Putamen (tissue), 1 donor: ENCODE measurements at places on chromosomes 4 and X.

- no peak for DNase-seq
These were observed 704.8 kb downstream of the ARAP2 start for GRCh38 chr4:35539404-35540055.

DNA sequence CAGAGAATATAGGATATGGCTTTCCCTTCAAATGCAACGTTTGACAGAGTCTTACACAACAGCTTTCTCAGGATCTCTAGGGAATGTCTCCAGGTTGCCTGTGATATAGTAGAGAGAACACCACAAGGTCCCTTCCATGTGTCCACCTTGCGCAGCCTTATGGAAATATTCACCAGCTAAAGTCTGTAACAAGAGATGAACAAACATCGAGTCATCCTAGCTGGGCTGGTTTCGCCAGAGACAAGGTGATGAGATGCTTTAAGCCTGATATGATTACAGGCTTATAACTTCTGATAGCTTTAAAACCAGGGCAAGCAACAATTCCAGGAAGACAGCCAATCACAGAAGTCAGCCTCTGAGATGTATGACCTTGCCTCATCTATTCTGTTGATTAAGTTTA is 83.8 kb downstream of the SEL1L3 start:
- no peak for DNase-seq

DNA sequence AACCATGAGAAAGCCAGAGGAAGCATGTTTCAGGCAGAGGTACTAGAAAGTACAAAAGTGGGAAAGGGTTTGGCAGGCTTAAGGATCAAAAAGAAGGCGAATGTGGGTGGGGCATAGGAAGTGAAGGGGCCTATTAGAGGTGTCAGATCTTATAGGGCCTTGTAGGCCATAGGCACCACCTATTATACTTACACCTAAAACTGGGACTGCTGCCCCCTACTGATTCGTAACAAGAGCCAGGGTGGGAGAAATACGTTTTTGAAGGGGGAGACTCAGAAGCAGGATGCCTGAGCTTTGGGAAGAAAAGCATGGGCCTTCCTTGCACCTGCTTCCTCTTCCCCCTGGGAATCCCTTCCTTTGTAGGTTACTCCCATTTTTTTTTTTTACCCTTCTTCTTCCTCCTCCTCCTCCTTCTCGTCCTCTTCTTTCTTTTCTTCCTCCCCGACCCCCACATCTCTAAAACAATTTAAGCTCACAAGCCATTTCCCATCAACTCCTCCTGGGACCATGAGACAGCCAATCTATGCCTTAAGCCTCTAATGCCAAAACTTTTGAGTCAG is 40.7 kb upstream of the GPC3 start:
- no peak for DNase-seq

DNA sequence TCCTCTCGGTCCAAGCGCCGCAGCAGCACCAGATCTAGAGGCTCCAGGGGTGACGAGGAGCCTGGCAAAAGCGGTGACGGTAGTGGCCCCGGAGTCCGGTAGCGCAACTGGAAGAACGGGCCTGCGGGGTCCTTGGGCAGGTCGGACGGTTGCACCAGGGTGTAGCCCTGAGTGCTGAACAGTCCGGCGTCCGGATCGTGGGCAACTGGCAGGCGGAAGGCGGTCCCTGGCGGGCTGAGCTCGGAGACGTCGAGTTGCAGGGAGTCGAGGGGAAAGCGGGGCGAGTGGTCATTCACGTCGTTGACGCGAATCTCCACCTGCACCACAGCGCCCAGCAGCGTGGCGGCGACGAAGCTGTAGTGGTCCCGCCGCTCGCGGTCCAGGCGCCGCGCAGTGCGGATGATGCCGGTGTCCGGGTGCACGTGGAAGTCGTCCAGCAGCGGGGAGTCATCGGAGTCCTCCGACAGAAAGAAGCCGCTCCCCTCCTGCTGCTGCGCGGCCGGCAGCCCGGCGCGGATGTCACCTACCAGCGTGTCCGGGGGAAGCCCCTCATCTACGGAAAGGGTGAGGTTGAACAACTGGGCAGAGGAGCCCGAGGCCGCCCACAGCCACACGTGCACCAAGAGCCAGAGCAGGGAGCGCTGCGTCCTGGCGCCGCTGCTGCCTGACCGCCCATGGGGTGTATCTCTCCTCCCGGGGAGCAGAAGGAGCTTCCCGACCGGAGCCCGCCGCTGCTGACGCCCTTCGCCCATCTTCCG is 837 bp downstream of the DCHS2 start:
- no peak for DNase-seq

- no peak for DNase-seq
These were observed 45.0 kb downstream of the PIR start for GRCh38 chrX:15448010-15448639.
